Daoy (cell line): ENCODE measurements at places on chromosomes 16 and 17. TPM values are rescaled to one million over a fixed set of nuclear protein-coding genes. Genes with fewer than 3 reads are reported as not detected.

Gene SGF29
- 24.3 and 27.8 TPM in 2 replicates for total RNA-seq

Gene ABAT
- 2.2 and 3.9 TPM in 2 replicates for total RNA-seq

Gene HSD17B1
- under 0.01 and 0.09 TPM in 2 replicates for total RNA-seq

Gene CD7
- not detected in 2 replicates for total RNA-seq

Gene EFNB3
- 1.0 and 2.1 TPM in 2 replicates for total RNA-seq

Gene CALCOCO2
- total RNA-seq = 11.0 and 20.9 TPM in 2 replicates

Gene VAT1L
- total RNA-seq = 1.5 and 1.7 TPM in 2 replicates

Gene NACA2
- not detected in 2 replicates for total RNA-seq

Gene ITGAD
- total RNA-seq = 0.06 TPM in 1 of 2 replicates, not detected in the other

Gene ATP6V0A1
- 12.6 and 16.6 TPM in 2 replicates for total RNA-seq

Gene RBFOX1
- not detected in 2 replicates for total RNA-seq

Gene MYH1
- not detected in 2 replicates for total RNA-seq

Gene ZPBP2
- not detected in 2 replicates for total RNA-seq

Gene C17orf50
- not detected in 2 replicates for total RNA-seq

Gene SLC12A3
- not detected in 2 replicates for total RNA-seq

Gene OR1F1
- not detected in 2 replicates for total RNA-seq

Gene WDR45B
- 93.1 and 109 TPM in 2 replicates for total RNA-seq

Gene CA10
- total RNA-seq = not detected in 2 replicates

Gene PRSS22
- total RNA-seq = 0.11 TPM in 1 of 2 replicates, not detected in the other

Gene HLF
- 0.57 and 0.80 TPM in 2 replicates for total RNA-seq

Gene CCL4
- total RNA-seq = not detected in 2 replicates

Gene TELO2
- 19.9 and 44.0 TPM in 2 replicates for total RNA-seq

Gene TEDC2
- total RNA-seq = 21.1 and 29.3 TPM in 2 replicates

Gene SSTR5
- total RNA-seq = not detected in 2 replicates

Gene SLC16A5
- 0.24 TPM in 1 of 2 replicates, not detected in the other for total RNA-seq

Gene CCL8
- total RNA-seq = not detected in 2 replicates

Gene EXOC7
- total RNA-seq = 45.4 and 48.9 TPM in 2 replicates

Gene C16orf87
- total RNA-seq = 17.4 and 19.1 TPM in 2 replicates

Gene CSH2
- not detected in 2 replicates for total RNA-seq

Gene TANC2
- total RNA-seq = 19.4 and 46.0 TPM in 2 replicates

Gene TMIGD1
- total RNA-seq = not detected in 2 replicates

Gene HOXB9
- 4.7 and 10.6 TPM in 2 replicates for total RNA-seq

Gene PIGQ
- total RNA-seq = 15.9 and 16.3 TPM in 2 replicates

Gene TAT
- total RNA-seq = not detected in 2 replicates
